Prostate gland (tissue), 2 donors: ENCODE measurements at places on chromosomes 3 and 15. TPM values are rescaled to one million over a fixed set of nuclear protein-coding genes. Genes with fewer than 3 reads are reported as not detected.
A peak's percentile ranks its signal among the peaks of the same experiment; 100 is the strongest.

DNA sequence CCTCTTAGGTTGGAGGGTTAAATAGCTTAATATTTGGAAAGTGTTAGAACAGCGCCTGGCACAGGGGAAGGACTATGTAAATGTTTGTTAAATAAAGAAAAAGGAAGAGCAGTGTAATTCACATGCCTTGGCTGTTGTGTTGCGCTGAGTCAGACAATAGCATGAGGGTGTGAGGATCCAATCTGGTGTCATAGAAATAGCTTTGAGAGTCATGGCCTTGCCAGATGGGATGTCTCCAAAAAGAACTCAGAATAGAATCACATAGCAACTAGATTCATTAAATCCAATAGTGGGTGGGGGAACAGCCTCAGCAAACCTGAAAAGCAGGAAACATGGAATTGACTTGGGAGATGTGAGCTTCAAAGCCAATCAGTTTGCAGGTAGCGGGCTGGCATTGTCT is 3.9 kb upstream of the RBSN start:
- peak; percentile 17 for DNase-seq

- no peak for DNase-seq
Observed at GRCh38 chr15:42576040-42576594, 711 bp downstream of the STARD9 start.

- no peak for DNase-seq
Observed at GRCh38 chr15:78103406-78104118, 11.2 kb downstream of the SH2D7 start.

- no peak for DNase-seq
Observed at GRCh38 chr3:52347716-52348635, 31.9 kb downstream of the DNAH1 start.

DNA sequence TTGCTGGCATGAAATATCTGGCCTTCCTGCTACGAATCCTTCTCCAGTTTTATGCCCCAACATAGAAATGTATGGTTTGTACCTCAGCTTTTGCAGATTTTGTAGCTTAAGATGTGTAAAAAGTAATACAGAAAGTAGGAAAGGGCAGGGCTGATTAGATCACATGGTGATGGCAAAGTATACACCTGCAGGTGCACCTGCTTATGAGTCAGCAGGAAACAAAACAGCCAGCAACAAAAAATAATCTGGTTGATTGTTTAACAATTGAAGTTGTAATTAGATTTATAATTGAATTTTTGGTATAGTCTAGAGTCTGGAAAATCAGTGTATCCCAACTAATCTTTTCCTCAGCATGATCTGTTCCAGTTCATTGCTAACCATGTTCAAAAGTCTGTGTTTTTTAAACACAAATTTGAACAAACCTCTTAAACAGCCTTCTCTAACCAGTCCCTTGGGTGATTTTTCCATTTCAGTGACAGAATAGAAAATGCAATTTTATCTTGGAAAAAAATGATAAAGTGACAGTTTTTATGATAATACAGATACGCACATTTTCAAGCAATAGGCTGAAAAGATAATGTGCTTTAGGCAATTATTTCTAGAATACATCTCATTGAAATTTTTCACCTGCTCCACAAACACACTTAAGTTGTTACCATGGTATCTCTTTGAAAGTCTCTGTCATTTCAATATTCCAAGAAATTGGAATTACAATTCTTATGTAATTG is 477.4 kb downstream of the NAALADL2 start:
- DNase-seq, result no peak

DNA sequence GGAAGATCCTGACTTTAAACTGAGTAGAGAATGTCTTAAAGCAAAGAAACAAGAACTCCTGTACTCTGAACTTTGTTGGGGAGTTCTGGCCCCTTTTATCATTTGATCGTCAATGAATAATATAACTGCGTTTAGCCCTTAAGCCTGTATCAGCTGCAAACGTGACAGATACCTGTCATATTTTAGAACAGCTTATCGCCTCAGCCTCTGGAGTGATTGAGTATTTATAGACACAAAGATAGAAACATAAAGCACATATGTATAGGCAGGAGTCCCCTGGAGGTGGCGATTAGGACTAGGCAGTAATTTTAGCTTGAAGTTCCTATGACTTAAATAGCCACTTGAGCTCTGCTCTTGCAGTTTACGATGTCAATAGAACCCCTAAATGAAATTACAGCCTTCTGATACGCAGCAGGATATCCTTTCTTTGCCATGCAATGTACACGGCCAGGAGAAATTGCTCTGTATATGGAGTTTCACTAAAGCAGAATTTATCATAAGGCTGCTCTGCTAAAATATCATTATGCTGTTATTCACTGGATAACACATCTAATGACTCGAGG is 321.8 kb downstream of the TIGIT start:
- DNase-seq, result no peak

GRCh38 chr15:86915811-86916331 is 836.2 kb downstream of the AGBL1 start:
- DNase-seq, result peak; percentile 33

DNA sequence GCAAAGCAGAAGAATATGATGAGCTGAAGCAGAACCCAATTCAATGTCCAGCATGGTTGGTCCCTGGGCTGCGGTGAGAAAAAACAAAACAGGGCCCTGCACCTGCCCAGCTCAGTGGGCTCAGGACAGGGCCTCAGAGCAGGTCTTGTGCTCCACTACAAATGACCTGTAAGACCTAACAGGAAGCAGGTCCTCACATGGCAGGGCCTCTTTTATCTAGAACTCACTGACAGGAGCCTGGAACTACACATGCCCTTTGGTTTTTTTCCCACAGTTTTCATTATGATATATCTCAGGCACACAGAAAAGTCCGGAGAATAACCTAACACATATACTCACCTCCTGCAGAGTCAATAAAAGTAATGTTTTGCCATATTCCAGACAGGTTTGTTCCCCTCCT is 38.4 kb downstream of the CCDC12 start:
- no peak for DNase-seq

DNA sequence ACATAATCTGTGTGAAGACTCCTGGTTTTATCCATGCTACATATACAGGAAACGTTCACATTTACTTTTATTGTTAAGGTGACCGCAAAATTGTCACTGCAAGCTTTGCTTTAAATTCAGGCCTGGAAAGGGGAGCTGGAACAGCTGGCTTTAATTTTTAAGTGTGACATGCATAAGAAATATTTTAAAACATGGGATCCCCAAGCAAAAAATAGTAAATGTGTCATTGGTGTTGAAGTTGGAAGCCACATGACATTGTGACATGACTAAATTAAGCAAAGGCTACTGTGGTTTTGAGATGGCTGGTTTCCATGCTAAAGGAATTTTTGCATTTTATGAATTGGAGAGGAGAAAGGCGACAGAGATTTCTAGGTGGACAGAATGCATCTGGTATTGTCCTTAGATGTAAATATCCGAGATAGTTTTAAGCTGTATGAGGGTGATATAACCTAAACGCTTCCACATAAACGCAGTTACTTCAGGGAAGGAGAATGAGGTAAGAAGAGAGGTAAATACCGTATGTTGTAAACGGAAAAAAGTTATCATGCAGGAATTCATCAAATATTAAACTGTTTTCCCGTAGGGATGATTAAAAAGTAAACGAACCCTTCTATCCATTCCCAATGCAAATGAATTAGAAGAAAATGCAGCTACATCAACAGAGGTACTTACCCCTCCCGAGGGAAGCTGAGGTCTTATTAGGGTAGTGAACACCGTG is 927 bp upstream of the FYTTD1 start:
- DNase-seq, result no peak

DNA sequence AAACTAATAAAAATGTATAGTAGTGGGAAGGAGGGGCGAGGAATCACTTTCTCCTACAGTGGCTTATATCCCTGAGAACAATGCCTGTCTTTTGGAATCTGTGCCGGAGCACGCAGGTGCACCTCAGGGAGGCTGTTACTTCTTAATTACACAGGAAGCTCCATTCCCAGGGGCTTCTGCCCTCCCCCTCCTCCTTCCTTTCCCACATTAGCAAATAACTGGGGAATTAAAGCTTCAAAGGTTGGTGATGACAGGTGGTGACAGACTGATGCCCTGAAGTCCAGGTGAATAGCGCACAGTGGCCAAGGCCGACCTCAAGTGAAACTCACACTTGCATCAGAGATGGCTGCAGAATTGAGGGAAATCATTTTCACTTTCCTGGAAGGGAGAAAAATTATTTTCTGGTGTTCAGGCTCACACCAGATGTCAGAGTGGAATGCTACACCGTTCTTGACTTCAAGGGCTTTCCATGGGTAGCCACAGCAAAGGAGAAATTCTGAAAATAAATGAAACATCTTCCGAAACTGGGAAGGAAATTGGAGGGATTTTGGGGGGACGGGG is 3.7 kb downstream of the GRAMD2A start:
- no peak for DNase-seq

DNA sequence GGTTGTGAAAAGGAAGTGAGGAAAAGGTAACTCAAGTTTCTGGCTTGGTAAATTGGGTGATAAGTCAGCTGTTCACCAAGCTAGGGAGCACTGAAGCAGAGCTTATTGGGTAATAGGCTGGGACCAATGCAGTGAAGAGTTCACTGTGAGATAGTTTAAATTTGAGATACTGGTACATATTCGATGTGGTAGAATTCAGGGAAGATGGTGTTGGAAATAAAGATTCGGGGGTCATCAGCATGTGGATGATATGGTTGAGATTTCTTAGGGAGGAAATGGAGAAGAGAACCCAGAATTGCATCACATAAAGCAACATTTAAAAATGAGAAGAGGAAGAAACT is 16.9 kb downstream of the MME start:
- no peak for DNase-seq

- no peak for DNase-seq
Observed at GRCh38 chr15:99590913-99591646, 25.3 kb downstream of the MEF2A start.

GRCh38 chr15:68789091-68789490 is 31.6 kb downstream of the ANP32A start:
- no peak for DNase-seq

GRCh38 chr15:22930782-22931484 is 49.2 kb downstream of the CYFIP1 start:
- peak; percentile 55 for DNase-seq

DNA sequence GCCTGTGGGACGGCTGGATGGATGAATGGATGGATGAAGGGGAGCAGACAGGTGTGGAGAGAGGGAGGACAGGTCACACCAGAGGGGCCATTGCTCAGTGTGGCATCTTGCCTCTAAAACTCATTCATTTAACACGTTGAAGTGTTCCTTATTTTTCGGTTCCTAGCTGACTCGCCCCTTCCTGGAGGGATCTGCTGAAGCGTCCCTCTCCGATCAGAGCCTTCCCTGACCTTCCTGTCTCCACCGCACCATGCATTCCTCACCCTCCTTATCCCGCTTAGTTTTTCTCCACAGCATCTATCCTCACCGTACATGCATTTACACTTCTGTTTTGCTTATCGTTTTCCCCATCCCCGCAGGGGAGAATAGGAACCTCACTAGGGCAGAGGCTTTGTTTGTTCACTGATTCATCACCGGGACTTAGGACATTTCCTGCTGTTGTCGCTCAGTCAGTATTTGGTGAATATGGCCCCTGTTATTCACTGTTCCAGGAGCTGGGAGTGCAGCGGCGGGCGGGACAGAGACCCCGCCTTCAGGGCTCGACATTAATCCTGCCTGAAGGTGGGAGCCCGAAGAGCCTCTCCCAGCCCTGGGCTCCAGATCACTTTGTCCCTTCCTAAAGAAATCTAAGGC is 32.0 kb downstream of the FOXL2 start:
- DNase-seq, result no peak

- DNase-seq, result no peak
Observed at GRCh38 chr3:100538339-100538706, 45.9 kb downstream of the TMEM45A start.

- no peak for DNase-seq
Observed at GRCh38 chr3:31442755-31443154, 90.0 kb upstream of the STT3B start.

DNA sequence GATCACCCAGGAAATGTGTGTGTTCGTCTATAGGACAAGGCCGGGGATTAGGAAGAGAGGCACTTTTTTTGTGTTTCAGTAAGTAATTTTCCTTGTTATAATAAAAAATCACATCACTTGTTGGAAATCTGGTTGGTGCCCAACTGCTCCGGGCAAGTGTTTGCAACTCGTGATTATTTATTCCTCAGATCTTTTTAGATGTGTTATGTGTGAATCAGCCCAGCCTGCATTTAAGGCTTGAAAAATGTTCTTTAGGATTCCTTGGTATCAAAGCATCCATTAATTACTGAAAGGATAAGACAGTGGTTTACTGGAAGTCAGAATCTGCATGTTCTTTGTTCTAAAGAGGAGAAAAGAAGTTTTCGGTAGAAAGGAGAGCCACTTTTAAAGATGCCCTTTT is 345.6 kb downstream of the FEZF2 start:
- no peak for DNase-seq

GRCh38 chr15:39756806-39757522 is 25.7 kb downstream of the FSIP1 start:
- peak; percentile 31 for DNase-seq

DNA sequence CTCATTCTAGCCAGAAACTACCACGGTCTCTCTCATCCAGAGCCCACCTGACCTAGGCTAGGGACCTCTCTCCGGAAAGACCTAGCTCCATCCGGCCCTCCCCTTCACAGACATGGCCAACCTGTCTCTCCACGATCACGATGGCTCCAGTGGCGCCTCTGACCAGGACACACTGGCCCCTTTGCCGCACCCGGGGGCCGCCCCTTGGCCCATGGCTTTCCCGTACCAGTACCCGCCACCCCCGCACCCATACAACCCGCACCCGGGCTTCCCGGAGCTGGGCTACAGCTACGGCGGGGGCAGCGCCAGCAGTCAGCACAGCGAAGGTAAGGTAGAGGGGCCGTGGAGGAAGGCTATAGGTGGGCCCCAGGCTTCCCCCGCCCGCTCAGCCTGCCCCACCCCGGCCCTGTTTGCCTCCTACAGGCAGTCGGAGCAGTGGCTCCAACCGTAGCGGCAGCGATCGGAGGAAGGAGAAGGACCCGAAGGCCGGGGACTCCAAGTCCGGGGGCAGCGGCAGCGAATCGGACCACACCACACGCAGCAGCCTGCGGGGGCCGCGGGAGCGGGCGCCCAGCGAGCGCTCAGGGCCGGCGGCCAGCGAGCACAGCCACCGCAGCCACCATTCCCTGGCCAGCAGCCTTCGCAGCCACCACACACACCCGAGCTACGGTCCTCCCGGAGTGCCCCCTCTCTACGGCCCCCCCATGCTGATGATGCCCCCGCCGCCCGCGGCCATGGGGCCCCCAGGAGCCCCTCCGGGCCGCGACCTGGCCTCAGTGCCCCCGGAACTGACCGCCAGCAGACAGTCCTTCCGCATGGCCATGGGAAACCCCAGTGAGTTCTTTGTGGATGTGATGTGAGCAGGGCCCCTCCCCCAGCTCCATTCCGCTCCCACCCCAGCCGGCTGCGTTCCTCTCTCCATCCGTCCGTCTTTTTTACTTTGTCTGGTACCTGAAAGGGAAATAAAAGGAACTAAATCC is 4.5 kb upstream of the AP2M1 start:
- no peak for DNase-seq

- no peak for DNase-seq
Observed at GRCh38 chr3:19432669-19433068, 284.4 kb downstream of the KCNH8 start.

AGBL1 gene
- 0.23 TPM for total RNA-seq

SEMA3B gene
- total RNA-seq, result 32.0 TPM

USP4 gene
- total RNA-seq, result 30.8 TPM

CYFIP1 gene
- total RNA-seq, result 97.1 TPM

REC114 gene
- total RNA-seq, result not detected

SELENOT gene
- total RNA-seq, result 126 TPM
